ENCODE measurements at places on chromosomes 1 and 21.

DNA sequence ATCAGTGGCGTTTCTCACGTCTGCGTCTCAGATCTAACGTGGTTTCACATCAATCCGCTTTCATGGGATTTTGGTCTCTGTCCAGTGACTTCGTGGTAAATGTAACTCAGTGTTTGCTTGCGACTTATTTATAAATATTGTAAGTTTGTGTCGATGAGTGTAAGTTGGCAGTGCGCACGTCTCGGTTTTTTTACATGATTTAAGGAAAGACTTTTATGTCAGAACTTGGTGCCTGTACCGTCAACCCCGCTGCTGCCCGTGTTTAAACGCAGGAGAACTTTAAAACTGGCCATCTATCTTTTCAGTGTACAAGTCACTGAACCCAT, 1.5 kb downstream of the B3GALT6 start:
- DNase-seq = no peak

- no peak for DNase-seq
Observed at GRCh38 chr1:167661527-167662426, 31.7 kb downstream of the RCSD1 start.

DNA sequence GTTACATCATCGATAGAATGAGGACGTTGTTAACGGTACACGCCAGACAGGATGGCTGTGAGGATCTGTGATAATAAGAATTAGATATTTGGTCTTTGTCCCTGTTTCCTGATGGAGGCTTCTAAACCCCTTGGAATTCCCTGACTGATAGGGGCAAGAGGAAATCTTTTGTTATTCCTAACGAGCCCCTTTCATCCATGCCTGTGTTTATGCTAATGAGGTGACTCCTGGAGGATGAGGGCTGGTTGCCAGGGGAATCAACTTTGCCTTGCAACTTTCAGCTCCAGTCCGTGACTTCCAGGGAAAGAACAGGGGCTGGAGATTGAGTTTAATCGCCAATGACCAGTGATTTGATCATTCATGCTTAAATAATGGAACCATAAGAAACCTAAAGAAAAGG, 39.3 kb upstream of the NLRP3 start:
- no peak for DNase-seq

DNA sequence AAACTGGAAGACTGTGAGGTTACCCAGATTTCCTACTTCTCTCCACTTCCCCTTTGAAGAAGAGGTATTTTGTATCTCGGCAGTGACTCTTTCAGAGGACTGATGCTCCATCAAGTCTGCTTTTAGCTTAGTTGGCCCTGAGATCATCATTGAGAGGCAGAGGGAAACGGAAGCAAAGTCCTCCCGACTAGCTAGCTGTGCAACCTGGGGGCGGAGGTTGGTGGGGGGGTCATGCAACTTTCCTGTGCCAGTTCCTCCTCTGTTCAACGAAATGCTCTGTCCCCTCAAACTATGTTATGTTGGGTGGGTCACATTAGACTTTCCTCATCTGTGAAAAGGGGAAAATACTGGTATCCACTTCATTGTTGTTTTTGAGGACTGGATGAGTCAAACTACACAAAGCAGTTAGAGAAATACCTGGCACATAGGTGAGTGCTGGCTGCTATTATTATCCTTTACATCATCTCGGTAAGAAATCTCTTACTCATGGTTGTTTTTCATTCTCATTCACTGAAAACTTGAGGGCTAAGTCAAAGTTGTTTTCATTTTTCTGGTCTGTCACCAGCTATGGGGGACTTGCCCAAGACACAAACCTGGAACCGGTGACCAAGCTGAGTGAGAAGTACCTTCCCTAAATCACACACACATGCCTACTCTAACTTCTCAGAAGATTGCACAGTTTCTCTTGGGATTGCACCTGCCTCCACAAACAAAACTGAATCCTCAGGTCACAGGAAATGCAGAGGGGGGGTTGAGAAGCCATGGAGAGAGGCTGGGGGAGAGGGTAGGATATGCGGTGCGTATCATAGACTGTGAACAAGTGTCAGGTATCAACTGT, 83.3 kb downstream of the ABCA4 start:
- DNase-seq = no peak

- DNase-seq = no peak
Observed at GRCh38 chr1:69707103-69707502, 139.4 kb downstream of the LRRC7 start.

GRCh38 chr21:31604591-31605190, 54.8 kb upstream of the SOD1 start:
- peak; percentile 57 for DNase-seq

DNA sequence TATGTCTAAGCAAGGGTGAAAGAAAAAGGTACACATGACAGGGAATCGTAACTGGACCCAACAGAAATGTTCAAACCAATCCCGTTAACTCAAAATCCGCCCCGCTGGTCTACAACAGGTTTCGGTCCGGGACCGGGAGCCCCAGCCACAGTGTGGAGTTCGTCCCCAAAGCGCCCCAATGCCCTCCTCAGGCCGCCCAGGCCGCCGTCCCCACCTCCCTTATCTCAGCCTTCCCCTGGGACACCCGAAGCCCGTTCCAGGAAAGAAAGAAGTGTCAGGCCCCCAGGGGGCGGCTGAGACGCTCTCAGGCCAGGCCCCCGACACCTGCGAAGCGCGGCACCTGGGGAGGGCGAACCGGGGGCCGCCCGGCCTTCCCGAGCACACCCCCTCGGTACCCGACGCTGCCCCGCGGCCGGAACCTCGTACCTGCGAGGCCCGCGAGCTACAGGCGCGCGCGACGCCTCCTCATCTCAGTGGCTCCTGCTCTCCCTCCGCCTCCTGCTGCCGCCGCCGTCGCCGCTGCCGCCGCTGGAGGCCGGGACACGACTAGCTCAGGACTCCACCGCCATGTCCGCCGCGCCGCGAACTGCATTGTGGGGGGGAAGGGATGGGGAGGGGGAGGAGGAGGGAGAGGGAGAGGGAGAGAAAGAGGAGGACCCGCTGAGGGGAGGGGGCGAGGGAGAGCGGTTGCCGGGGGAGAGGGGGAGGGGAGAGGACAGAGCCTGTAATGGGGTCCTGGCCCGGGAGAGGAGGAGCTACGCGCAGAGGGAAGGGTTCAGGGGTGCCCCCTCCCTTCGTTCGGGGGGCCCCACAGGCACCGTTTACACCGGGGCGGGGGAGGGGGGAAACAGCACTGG, at the start of gene TUT4:
TUT4 (minus strand) TSS at position 588 of the 857 bp plus-strand sequence. CDS start 26,812 bp downstream, outside the sequence.
- peak; percentile 56 for DNase-seq

DNA sequence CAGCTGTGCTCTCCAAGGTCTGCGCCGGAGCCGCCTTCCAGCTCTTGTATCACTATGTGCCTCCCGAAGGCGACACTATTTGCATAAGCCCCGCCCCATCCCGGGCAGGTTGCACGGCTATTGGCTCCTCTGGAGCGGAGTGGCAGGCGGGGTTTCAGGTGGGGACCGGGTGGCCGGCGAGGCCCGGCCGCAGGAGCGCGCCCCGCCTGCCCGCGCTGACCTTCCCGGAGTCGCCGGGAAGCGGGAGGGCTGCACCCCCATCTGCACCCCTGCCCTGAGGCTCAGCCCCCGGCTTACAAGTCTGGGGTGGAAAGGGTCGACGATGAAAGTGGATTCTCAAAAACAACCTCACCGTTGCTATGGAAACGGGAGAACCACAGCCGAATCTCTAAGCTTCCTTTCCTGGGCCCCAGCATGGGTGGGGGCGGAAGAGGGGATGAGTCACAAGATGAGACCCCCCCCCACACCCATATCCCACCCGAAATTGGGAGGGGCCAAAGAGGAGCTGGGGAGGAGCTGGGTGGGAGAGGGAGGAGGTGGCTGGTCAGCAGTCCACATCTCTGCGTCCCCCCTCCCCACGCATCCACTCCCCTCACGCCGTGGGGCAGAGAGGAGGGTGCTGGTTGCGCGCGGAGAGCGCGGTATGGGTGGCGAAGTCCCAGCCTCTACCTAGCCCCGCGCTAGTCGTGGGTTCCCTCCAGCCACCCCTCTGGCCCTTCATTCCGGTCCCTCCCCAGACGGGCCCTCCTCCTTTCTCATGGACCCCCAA, at the start of gene HPCAL4:
HPCAL4 (minus strand) TSS at position 51 of the 769 bp plus-strand sequence. CDS start 6,830 bp downstream, outside the sequence.
- DNase-seq = peak; percentile 72

Measured in activated gamma-delta T cell treated with anti-CD3 and anti-CD28 coated beads, Interleukin-2, amount 50 U/mL, for 16 hours (primary cell).